NCI-H446 (cell line): ENCODE measurements at places on chromosomes 5 and 9.

DNA sequence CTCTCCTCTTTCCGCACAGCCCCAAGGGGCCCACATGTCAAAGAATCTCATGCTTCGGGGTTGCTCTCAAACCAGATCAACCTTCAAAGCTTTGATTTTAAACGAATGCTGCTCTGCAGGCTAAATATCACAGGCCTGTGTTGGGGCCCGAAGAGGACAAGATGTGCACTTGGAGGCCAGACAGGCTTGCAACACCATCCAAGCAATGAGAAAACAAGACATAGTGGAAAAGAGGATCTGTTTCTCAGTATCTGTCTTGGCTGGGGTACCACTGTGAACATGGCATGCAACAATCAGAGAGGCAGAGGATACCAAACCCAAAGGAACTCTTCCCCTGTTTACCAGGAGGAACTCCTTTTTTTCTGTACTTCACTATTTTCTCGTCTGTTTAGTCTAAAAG, 321.8 kb downstream of the SLIT3 start:
- DNase-seq, result no peak

DNA sequence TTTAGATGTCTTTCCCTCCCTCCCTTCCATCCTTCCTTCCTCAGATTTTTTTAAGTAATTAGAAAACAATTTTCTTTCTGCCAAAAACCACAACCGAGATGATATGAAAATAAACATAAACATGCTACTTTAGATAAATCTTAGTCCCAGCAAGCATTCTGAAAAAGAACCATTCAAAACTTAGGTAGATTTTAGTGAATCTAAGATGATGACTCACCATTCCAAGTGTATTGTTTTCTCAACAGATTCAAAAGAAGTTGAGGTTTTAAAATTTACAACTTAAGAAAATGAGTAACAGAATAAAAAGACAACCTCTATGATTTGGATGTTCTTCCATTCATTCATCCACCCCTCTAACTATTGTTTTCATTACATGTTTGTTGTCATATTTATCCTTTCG, 465.1 kb downstream of the PDE4D start:
- DNase-seq, result no peak

DNA sequence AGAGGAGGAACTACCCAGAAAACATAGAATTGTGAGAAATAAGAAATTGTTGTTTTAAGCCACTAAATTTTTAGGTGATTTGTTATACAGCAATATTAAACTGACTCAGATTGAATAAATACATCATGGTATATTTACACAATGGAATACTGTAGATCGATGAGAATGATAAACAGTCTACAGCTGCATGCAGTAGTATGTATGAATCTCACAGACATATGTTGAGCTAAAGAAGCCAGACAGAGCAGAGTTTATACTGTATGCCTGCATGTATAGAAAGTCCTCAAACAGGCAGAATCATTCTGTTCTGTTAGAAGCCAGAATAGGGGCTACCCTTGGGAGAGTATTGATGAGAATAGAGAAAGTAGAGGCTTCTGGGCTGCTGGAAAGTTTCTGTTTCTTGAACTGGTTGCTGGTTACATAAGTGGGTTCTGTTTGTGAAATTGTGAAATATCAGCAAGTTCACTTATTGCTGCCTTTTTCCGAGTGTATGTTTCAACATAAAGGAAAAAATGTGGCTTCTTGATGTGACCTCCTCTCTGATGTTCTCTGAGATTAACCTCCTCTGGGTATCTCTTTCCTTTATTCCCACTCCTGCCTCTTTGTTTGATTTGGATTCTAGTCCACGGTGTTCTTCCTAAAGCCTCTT, 9.6 kb downstream of the KIAA1958 start:
- DNase-seq, result no peak

DNA sequence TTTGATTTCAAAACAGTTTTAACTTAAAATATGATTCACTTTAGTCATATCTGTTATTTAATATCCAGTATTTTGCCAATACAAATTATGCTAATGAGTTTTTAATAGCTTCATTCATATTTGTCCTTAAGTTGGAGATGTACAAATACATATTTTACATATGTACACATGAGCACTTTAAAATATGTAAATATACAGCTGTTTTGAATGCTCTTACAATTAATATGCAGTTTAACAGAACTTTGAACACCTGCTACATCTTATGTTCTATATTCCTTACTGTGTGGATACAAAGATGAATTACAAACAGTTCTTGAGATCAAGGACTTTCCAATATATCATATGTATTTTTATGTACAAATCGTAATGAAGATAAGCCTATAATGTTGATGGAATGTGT, 74.0 kb downstream of the CHSY3 start:
- no peak for DNase-seq

DNA sequence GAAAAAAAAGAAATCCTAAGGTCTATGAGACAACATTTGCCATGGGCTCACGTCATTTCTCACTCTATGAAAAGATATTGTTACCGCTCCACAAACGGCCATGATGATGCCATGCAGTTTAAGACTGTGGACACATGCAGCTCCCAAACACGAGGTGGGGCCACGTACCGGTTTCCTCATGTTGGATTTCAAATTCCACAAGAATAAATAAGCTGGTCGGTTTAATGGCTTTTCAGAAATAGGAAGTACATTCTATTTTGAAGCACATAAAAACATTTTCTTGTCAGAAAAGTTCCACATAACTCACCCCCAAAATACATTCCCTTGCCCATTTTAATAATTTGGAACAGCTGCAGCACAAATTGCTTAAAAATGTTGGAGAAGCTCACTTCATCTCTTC, 130.6 kb downstream of the MYO10 start:
- DNase-seq, result no peak

GRCh38 chr5:77077829-77078176, 9.3 kb downstream of the ZBED3 start:
- DNase-seq, result no peak
